ENCODE measurements at places on chromosomes 5 and 9. TPM values are rescaled to one million over a fixed set of nuclear protein-coding genes. Genes with fewer than 3 reads are reported as not detected.

The INSL6 gene
- total RNA-seq, result 0.64 TPM

The C5orf22 gene
- 42.3 TPM for total RNA-seq

The MLANA gene
- not detected for total RNA-seq

The NPR3 gene
- total RNA-seq, result 2.9 TPM

The SLC36A2 gene
- not detected for total RNA-seq

The CARD6 gene
- 8.7 TPM for total RNA-seq

The CDKN2A gene
- 32.5 TPM for total RNA-seq

The DBH gene
- not detected for total RNA-seq

The PDLIM4 gene
- total RNA-seq, result 97.2 TPM

The TRIM7 gene
- 2.2 TPM for total RNA-seq

The ENHO gene
- not detected for total RNA-seq

The IL13 gene
- not detected for total RNA-seq

The TICAM2 gene
- 7.1 TPM for total RNA-seq

The CDX1 gene
- under 0.01 TPM for total RNA-seq

The FOXD4L4 gene
- total RNA-seq, result not detected

The SV2C gene
- not detected for total RNA-seq

The GGTA1 gene
- not detected for total RNA-seq

The LCNL1 gene
- total RNA-seq, result 3.5 TPM

The QRFP gene
- not detected for total RNA-seq

The NUTM2G gene
- total RNA-seq, result not detected

The NTRK2 gene
- not detected for total RNA-seq

The ROR2 gene
- total RNA-seq, result 5.2 TPM

The DIPK1B gene
- 0.43 TPM for total RNA-seq

The RANBP3L gene
- 1.3 TPM for total RNA-seq

The DCTN4 gene
- total RNA-seq, result 48.3 TPM

The PDE6A gene
- not detected for total RNA-seq

The EQTN gene
- not detected for total RNA-seq

The GOLGA1 gene
- 11.3 TPM for total RNA-seq

The PCDHB16 gene
- under 0.01 TPM for total RNA-seq

The FBP1 gene
- total RNA-seq, result not detected

The KIF24 gene
- total RNA-seq, result 3.5 TPM

The ANKRD18A gene
- under 0.01 TPM for total RNA-seq

The OR1J2 gene
- 0.32 TPM for total RNA-seq

The ITGA1 gene
- total RNA-seq, result 104 TPM

The CSF1R gene
- under 0.01 TPM for total RNA-seq

The CENPK gene
- total RNA-seq, result 18.0 TPM

The PRLR gene
- total RNA-seq, result 3.5 TPM

The TYRP1 gene
- total RNA-seq, result 0.43 TPM

The GKAP1 gene
- total RNA-seq, result 2.2 TPM

The ELL2 gene
- total RNA-seq, result 302 TPM

The C9 gene
- total RNA-seq, result not detected

The OTP gene
- total RNA-seq, result not detected

The SPATA31D1 gene
- total RNA-seq, result not detected

The TMEM174 gene
- total RNA-seq, result not detected

The C5orf58 gene
- total RNA-seq, result not detected

The C5orf46 gene
- total RNA-seq, result 4.8 TPM

The ST8SIA4 gene
- 3.5 TPM for total RNA-seq

The CDH10 gene
- 0.97 TPM for total RNA-seq

The CATSPER3 gene
- total RNA-seq, result not detected

The TTC23L gene
- total RNA-seq, result not detected

The PCSK5 gene
- total RNA-seq, result 1.7 TPM

The PCDHGB3 gene
- 5.2 TPM for total RNA-seq

The PHF24 gene
- not detected for total RNA-seq

The C9orf50 gene
- not detected for total RNA-seq

The GRIN1 gene
- not detected for total RNA-seq

The ANKRD31 gene
- total RNA-seq, result under 0.01 TPM

Data from fibroblast of villous mesenchyme (primary cell).